ENCODE measurements at places on chromosomes 6 and 20.

- no peak for DNase-seq
These were observed 514 bp downstream of the STMND1 start for GRCh38 chr6:17102258-17102870.

- no peak for DNase-seq
These were observed 157.1 kb upstream of the CST7 start for GRCh38 chr20:24791953-24792352.

- no peak for DNase-seq
These were observed 20.1 kb downstream of the PLCB1 start for GRCh38 chr20:8152183-8152582.

DNA sequence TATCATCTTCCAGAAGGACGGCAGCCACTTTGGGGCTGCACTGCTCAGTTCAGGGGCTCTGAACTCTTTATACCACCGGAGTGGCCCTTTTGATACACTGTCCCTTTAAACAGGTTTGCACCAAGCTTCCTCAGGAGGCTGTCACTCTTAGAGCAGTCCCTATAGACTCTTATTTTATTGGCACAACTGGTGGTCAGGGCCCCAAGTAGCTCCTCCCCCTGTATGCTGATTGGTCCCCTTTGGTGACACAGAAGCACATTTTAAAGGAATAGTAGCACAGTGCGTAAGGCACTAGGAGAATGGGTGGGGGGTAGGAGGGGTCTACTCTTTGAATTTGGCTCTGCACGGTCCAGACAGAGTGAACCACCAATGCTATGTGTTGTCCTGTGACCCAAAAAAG, 122.6 kb upstream of the MLN start:
- no peak for DNase-seq

DNA sequence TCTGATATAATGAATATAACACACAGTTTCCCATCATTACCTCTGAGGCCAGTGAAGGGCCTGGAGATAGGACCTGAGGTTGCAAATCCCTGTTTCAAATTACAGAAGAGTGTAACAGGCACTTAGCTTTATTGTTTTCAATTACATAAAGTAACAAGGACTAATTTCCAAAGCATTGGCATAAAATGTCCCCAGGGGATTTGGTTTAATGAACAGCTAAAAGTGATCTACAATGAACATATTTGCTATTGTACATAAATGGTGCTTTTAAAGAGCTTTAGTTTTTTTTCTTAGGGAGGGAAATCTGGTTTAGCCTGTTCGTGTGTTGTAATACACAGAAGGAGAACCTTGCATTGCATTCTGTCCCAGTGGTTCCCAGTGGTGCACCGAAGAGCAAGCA, 54.4 kb downstream of the HMGN3 start:
- no peak for DNase-seq

GRCh38 chr20:43727980-43728590, 1.3 kb upstream of the GTSF1L start:
- DNase-seq = no peak

- DNase-seq = no peak
These were observed 134.9 kb downstream of the BCAS1 start for GRCh38 chr20:53935344-53936084.

GRCh38 chr20:63706852-63707557, 771 bp downstream of the ARFRP1 start:
- DNase-seq = no peak

DNA sequence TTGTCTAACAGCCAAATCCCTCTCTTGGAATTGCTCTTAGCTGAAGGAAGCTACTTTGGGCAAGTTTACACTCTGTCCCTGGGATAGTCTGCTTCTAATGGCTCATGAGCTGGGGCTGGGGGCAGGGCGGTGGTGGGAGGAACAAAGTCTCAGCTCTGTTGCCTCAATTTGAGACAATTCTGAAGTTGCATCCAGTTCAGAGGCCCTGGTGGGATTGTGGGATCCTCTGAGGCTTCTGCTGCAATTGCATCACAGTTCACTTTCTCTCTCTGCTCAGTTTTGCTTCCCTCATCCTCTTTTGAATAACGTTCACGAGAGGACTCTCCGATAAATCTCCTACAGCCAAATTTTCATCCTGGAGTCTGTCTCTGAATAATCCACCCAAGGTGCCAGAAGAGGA, 440.6 kb upstream of the SLC35B3 start:
- DNase-seq = no peak

GRCh38 chr6:66948106-66948505, 1241.1 kb upstream of the EYS start:
- DNase-seq = no peak

- no peak for DNase-seq
These were observed 411.8 kb downstream of the CDKAL1 start for GRCh38 chr6:20946022-20946421.

GRCh38 chr6:105892577-105893262, 193.4 kb upstream of the PRDM1 start:
- DNase-seq = no peak

DNA sequence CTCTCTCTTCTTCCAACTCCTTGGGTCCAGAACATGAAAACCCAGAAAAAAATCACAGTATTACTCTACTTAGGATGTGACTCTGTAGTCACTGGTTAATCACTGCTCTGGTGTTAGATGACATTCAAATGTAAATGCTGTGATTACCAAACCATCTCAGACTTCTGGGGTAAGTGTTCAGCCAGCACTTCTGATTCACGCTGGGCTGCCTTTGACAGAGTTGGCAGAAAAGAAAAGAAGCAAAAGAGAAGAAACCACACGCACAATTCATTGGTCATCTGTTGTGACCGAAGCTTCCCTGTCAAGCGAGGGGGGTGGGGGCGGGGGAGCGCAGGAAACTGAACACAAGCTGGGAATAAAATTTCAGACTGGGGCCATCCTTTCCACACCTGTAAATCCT, 82.7 kb downstream of the PSMG4 start:
- no peak for DNase-seq

DNA sequence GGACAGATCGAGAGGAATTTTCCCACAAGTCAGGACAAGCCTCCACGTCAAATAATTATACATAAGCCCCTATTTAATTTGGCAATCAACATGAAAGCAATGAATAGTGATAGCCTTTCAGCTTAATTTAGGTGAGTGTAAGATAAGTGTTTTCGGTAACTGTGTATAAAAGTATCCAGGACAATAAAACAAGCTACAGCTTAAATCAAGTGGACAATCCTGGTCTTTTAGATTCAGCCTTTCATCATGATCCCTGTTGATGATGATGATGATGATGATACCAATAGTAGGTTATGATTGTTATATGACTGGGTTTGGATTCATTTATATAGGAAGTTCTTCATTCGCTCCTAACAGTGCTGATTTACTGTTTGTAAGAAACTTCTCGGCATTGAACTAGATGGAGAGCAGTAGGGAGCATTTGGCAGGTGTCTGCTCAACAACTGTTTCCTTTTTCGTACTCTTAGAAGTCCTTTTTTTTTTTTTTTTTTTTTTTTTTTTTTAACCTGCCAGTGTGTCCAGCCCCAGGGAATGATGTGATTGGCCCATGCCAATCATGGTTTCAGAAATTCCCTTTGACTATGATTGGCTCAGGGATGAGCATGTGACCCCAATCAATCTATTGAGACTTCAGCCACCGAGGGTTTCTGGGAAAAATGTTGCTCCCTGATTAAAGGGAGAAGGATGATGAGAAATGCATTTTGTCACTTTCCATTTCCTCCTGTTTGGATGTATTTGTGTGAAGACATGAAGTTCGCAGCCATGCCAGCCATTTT, 11.3 kb upstream of the RNF182 start:
- DNase-seq = no peak

DNA sequence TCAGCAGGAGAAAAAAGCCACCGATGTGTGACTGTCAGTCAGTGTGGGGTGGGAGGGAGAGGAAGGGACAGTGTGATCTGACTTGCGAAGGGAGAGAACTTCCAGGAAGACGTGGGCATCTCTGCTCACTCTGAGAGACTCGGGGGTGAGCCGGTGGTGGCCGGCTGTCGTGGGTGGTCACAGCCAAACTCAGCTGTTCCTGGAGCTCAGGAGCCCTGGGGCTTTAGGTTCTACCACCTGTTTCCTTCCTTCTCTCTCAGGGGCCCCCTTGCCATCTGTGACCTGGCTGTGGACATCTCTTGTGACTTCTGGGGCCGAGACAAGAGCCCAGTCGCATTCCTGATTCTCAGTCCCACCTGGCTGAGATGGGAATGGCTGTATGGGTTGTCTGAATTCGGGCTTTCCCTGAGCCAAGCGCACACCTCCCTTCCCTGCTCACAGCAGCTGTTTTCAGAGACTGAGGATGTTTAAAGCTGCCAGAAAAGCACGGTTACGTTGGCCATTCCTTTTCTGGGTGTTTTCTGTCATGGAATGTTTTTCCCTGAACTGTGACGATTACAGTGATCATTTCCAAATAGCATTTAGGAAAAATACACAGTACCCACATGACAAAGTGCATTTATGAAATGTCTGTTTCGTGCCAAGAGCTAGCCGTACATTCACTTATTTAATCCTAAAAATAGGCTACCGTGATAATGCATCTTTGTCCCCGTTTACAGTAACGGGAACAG, 36.5 kb downstream of the SYNJ2 start:
- DNase-seq = no peak

DNA sequence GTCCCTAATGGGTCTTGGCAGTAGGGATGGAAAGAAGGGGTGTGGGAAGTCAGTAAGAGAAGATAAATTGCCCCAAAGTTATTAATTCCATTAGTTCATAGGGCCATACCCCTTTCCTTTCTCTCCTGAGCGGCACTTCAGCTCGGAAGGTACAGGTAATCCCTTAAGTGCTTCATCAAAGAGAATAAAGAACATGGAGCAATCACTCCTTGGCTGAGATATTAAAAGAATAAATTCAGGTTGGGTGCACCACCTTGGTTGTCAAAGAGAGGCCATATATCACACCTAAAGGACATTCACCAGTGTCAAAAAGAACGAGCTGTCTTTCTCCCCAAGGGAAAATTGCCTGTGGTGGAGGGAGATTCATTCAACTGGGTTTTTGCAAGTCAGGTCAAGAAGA, 87.5 kb downstream of the EDN3 start:
- DNase-seq = no peak

DNA sequence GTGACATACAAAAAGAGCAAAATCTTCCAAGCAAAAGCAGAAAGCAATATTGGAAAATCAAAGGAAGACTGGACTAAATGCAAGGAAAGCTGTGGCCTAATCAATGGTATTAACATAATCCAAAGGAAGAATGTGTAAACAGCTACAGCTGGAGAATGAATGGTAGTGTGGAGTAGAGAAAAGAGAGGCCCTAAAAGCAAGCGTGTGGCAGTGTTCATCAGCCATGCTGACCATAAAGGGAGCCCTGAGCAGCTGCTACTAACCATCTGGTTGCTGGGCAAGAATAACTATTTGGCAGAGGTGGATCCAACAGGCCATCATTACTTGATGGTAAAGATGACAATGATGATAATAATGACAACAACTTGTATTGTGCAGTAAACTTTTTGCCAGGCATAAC, 148.5 kb upstream of the BEND6 start:
- DNase-seq = no peak

- no peak for DNase-seq
These were observed 28.3 kb downstream of the CDH4 start for GRCh38 chr20:61280217-61280980.

GRCh38 chr6:105432797-105433196, 29.9 kb upstream of the PREP start:
- DNase-seq = no peak

DNA sequence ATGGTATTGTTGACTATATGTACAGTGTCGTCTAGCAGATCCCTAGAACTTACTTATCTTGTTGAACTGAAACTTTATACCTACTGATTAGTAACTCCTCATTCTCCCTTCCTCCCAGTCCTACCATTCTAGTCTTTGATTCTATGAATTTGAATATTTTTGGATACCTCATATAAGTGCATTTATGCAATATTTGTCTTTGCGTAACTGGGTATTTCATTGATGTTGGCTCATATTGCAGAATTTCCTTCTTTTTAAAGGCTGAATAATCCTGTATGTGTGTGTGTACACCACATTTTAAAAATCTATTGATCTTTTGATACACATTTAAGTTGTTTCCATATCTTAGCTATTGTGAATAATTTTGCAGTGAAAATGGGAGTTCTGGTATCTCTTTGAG, 119.9 kb downstream of the SOX4 start:
- DNase-seq = no peak

- DNase-seq = no peak
These were observed 31.9 kb downstream of the PLCG1 start for GRCh38 chr20:41169162-41169690.

GRCh38 chr6:143902827-143903226, 38.6 kb downstream of the ZC2HC1B start:
- DNase-seq = no peak

DNA sequence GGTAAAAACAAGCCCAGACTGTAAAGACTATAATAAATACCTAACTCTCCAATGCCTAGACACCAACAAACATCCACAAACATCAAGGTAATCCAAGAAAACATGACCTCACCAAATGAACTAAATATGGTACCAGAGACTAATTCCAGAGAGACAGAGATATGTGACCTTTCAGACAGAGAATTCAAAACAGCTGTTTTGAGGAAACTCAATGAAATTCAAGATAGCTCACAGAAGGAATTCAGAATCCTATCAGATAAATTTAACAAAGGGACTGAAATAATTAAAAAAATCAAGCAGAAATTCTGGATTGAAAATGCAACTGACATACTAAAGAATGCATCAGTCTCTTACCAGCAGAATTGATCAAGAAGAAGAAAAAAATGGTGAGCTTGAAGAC, 26.6 kb downstream of the NCOA6 start:
- no peak for DNase-seq
